Foreskin melanocyte (primary cell): ENCODE measurements at places on chromosomes 7 and 10.

GRCh38 chr10:86102451-86102850 lies 264.1 kb downstream of the GRID1 start:
- no peak for DNase-seq

GRCh38 chr7:100655908-100656674 lies at the start of gene ACTL6B:
TSS of gene ACTL6B (minus strand) at chr7:100656448. CDS start at chr7:100656354, 94 bp downstream.
- DNase-seq, result peak; percentile 45

GRCh38 chr7:2063563-2064260 lies 169.0 kb downstream of the MAD1L1 start:
- DNase-seq, result no peak

GRCh38 chr10:95475003-95475383 lies 86.2 kb downstream of the SORBS1 start:
- no peak for DNase-seq

DNA sequence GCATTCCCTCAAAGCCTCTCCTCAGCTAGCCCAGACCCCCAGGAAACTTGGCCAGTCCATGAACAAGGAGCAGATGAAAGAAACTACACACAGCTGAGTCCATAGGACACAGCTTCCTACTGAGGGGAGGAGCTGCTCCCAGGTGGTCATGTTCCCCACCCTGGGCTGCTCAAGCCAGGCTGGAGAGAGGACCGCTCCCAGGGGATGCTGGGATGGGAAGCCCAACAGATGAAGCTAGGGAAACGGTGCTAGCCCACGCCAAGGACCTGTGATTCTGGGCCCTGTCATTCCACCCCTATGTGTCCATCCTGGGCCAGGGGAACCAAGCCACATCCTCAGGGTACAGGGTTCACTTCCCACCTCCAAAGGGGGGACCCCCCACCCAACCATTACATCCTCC lies 19.0 kb downstream of the KCNH2 start:
- DNase-seq, result no peak

DNA sequence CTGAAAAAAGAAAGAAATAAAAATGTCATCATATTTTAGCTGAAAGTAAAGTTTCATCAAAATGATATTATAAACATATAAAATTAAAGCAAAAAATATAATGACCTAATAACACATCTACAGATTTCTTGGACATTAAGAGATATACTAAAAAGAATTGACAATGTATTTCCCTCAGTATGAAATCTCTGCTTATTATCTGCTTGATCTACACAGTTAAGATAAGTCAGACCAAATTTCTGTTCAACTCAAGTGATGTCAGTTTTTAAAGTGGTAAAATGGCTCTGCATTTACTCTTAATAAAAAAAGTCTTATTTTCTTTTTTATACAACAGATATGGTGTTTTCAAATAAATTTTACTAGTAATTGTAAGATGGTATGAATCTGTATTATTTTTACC lies 159.4 kb upstream of the SEMA3A start:
- DNase-seq, result no peak

- no peak for DNase-seq
Measured at GRCh38 chr10:48610585-48611093, 5.8 kb upstream of the ARHGAP22 start.
